CD4-positive, alpha-beta T cell treated with Interleukin-15 for 4 hours (primary cell): ENCODE measurements at places on chromosomes 1 and 21.

GRCh38 chr1:81230983-81231728 is 569.6 kb upstream of the ADGRL2 start:
- DNase-seq = no peak

DNA sequence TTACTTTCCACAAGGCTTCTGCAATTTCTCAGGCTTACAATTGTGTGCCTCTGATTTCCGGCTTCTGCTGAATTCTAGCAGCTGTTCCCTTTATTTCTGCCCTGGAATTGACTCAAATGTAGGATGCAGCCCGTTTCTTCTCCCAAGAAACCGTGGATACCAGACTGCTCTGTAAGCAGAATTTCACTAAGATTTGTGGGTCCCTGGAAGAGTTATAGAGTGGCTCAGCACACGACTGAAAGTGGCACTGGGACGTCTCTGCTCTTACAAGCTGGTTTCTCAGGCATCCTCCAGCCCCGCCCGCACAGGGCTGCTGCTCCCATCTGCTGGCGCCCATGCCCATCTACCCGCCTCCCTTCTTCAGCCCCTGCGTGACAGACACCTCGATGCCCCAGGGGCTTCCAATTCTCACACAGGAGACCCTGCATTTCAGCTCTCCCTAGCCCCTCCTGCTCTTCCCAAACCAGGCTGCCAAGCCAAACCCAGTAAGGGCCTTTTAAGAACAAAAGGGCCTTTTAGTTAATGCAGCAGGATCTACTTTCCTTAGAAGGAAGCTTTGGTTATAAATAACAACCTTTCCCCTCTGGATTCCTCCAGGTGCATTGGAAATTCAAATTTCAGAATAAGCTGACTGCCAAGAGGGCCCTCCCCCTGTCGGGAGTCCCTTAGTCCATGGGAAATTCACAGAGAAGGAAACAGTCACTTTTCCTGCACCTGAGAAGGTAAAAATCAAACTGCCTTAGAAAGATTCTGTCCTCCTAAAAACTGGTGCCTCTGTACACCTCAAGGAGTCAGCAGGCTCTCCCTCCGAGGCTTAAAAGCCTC is 45.4 kb upstream of the TENT5B start:
- DNase-seq = no peak

DNA sequence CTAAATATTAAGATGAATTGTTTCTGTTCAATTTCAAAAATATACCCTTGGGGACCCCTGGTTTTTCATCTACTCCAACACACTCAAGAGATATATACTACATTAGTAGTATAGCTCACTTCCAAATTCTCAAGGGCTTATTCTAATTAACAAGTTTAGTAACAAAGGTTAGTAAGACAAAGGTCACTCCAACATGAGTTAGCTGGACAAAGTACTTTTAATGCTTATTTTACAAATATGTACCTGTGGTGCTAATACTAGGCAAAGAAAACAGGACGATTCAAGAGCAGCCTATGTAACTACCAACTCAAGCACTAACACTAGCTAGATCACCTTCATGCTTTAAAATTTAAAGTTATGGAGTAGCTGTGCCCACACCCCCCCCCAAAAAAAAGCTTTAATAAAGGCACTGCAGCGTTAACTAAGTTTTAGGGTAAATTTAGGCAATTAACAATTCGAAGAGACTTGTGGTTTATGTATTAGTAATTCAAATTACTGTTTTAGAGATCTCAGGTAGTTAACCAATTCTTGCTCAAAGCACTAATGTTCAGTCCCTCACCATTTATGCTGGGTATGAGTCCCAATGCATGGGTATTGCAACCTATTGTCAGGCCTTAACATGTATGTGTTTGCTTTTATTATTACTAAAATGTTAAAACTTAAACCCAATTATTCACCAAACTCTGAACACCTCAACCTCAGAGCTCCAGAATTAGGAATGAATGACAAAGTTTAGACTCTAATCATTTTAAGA is 14.1 kb downstream of the HNRNPU start:
- DNase-seq = no peak

DNA sequence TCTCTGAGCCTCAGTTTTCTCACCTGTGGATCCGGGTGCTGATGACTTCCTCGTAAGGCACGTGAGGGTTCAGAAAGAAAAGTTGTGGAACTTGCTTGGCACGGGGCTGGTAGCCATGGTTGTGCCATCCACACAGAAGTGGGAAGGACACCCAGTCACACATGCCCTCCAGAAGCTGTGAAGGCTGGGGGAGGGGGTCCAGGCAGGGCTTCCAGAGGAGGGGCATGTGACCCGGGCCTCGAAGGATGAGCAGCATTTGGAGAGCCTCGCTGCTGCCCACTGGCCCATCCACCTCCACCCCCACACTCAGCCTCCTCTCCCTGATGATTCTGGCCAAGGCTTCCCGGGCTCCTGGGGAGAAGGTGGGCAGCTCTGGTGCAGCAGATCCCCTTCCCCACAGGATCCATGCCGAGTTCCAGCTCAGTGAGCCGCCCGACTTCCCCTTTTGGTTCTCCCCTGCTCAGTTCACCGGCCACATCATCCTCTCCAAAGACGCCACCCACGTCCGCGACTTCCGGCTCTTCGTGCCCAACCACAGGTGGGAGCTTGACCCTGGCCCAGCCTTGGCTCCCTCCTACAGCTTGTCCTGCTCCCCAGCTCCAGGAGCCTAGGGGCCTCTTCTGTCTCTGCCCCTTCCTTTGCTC is 9.4 kb downstream of the SELENON start:
- no peak for DNase-seq

- DNase-seq = peak; percentile 22
These were observed 67.4 kb downstream of the ARHGEF10L start for GRCh38 chr1:17606826-17607440.

- DNase-seq = no peak
These were observed 27.6 kb upstream of the KCNE2 start for GRCh38 chr21:34336245-34336644.

GRCh38 chr1:181185461-181185860 is 97.0 kb downstream of the IER5 start:
- DNase-seq = no peak

DNA sequence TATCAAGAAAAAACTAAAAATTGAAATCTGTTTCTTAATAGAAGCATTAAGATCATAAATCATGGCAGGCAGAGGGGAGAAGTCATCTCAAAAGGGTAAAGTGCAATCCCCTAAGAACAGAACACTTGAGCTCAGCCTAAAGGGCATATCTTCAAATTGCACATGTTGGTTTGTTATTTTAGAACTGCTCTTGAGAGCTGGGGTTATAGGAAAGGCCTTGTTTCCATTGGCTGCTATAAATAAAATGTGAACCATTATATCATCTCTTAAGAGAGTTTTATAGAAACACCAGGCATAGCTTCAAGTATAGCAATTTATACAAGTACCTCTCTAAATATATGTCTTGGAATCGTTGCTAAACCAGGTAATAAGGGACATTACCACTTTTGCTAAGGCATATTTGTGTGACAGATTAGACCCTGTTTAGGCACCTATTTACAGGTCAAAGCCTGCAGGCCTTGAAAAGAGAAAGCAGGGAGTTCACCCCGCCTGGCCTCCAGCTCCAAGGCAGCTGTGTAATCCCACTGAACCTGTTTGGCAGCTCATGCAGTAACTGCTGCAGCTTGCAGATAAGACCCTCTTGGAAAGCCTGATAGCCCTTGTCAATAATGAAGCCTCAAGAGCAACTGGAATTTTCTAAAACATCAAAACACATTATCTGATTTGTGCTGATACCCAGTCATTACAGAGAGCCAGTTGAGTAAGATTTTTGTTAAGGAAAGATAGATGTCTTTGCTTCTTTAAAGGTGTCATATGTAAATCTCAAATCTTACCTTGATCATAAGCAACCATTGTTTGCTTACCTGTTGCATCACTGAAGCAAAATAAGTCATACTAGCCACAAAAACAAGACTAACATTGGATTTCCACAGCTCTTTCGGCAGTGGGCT is 24.2 kb upstream of the SYDE2 start:
- no peak for DNase-seq

- DNase-seq = no peak
These were observed 18.5 kb downstream of the SLC66A1 start for GRCh38 chr1:19330449-19331135.

DNA sequence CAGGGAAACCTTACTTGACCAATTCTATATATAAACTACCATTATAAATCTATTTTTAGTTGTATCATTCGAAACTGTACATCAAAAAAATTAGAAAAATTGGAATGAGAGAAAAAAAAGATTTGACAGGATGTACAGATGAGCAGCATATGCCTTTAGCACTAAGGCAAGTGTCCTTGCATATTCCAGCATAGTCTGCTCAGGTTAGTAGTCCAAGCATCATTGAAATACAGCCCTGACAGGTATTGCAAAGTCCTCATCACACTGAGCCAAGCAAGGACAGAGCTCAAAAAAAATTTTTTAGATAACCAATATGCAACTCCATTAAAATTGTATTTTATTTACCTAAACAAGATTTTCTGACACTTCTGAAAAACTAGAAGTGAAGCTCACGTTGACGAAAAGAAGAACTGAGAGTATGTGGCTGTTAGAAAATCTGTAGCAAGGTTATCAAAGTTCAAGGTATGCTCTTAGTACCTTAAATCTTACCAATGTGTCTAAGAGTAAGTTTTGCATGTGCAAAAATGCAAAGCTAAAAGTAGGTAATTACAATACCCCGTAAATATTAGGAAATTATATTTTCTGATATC is 465.6 kb upstream of the ADGRL4 start:
- no peak for DNase-seq

DNA sequence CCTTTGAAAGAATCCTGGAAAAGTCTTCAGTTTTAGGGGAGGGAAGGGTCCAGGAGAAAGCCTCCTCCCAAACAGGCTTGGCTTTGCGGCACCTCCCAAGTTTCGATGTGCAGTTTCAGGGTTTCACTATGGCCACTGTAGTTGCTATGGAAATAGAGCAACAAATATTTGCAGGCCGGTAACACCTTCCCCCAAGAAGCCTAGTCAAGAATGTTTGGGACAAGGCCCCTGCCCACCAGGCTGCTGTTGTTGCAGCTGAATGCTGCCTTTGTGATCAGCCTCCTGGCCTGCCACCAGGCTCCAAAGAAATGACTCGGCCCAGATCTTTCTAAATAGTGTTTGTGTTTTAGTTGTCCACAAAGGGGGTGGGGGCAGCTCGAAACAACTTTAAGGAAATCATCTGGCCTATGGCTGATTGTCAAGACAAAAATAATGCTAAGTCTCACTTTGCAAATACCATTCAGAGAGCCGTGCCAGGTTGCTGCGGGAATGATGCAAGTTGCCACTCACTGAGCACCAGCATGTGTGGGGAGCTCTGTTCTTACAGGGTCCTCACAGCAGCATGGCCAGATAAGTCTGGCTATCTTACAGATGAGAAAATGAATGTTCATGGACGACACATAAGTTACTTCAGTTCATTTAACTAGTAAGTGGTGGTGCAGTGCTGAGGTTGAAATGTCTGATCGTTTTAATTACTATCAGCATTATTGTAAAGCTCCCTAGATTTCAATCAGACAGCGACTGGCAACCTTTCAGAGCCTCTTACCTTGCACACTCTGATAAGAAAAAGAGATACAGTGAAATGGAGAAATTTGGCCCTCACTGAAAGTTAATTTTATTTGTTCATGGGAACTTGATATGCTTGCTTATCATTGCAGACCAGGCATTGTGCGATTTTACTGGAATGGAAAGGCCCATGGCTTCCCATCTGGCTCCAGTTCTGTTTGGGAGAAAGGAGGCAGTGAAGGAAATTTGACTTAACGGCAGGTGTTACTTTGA is 91.2 kb upstream of the JUN start:
- DNase-seq = no peak

DNA sequence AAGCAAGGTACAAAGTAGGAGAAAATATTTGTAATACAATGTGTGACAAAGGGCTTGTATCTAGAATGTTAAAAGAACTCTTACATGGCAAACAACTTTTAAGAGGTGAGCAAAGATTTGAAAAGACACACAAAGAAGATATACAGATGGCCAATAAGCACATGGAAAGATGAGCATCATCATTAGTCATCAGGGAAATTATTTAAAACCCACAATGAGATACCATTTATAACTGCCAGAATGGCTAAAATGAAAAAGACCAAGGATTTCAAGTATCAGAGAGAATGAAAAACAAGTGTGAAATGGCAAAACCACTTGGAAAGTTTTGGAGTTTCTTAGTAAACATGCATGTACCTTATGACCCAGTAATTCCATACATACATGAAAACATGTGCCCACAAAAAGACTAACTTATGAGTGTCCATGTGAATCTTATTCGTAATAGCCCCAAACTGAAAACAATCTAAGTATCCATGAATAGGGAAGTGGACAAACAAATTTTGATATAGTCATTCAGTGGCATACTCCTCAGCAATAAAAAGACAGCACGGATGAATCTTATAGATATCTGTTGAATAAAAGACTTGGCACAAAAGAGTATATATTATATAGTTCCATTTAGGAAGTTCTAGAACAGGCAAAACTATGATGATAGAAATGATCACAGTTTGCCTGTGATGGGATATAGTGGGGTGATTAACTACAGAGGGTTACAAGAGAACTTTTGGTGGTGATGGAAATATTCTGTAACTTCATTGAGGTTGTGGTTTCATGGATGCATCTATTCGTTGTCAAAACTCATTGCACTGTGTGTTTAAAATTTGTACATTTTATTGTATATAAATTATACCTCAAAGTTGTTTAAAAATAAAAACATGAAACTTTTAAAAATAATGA is 82.0 kb downstream of the DISP1 start:
- DNase-seq = no peak

GRCh38 chr1:1387098-1388077 is 11.7 kb downstream of the CCNL2 start:
- no peak for DNase-seq

- no peak for DNase-seq
These were observed 17.8 kb downstream of the C1orf116 start for GRCh38 chr1:207014728-207015127.

GRCh38 chr1:2544093-2544874 is 11.9 kb upstream of the TNFRSF14 start:
- DNase-seq = no peak

DNA sequence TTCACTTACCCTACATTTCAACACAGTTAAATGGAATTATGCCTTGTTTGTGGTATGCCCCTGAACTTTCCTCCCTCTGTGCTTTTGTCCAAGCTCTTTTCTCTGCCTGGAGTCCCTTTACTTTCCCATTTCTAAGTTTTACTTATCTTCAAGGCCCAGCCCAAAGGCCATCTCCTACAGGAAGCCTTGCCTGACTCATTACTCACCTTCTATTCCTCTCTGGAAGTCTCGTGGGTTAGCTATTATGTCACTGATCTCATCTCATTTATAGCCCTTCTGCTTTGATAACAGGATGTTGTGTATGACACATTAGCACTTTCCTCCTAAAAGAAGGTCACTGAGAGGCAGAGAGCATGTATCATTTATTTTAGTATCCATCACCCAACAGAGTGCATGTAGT is 78.8 kb upstream of the CD1D start:
- DNase-seq = no peak

- peak; percentile 32 for DNase-seq
These were observed 143.8 kb downstream of the TNFSF18 start for GRCh38 chr1:172906778-172907592.

DNA sequence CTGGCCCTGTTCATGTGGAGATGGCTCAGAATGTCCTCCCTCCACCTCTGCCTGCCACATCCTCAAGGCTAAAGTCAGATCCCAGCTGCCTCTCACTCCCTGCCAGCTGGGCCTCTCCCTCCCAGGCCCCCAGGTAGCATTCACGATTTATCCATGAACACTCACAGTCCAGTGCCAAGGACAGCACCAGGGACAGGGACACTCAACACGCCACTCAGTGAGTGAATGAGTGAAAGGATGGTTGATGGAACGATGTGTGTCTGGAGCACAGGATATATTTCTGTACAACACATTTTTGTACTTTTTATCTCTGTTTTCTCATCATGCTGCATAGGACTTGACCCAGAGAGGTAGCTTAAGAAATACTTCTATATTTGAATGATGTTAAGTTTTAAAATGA is 10.1 kb downstream of the CYP4A11 start:
- no peak for DNase-seq
